ENCODE measurements at places on chromosomes 7 and 10. TPM values are rescaled to one million over a fixed set of nuclear protein-coding genes. Genes with fewer than 3 reads are reported as not detected.

CUZD1 gene
- total RNA-seq: 0.93 TPM

WNT8B gene
- total RNA-seq: not detected

PNLIP gene
- total RNA-seq: not detected

AMZ1 gene
- 0.12 TPM for total RNA-seq

DNA sequence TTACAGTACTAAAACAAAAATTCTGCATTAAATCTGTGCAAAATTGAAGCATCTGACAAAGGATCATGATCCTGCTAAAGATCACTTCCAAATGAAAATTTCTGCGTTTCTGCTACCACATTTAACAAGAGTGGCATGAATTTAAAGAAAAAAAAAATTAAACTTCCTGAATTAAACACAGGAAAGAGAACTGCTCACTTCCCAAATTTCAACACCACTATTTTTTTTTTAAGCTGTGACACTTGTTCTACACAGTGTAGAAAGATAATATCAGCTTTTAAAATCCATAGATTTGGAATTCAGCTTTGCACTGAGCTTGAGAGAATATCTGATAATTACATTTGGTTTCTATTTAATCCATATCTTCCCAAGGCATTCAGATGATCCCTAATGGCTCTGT, 73.6 kb downstream of the EPC1 start:
- no peak for DNase-seq

GRCh38 chr7:52876402-52876801, 159.0 kb upstream of the POM121L12 start:
- DNase-seq: no peak

DNA sequence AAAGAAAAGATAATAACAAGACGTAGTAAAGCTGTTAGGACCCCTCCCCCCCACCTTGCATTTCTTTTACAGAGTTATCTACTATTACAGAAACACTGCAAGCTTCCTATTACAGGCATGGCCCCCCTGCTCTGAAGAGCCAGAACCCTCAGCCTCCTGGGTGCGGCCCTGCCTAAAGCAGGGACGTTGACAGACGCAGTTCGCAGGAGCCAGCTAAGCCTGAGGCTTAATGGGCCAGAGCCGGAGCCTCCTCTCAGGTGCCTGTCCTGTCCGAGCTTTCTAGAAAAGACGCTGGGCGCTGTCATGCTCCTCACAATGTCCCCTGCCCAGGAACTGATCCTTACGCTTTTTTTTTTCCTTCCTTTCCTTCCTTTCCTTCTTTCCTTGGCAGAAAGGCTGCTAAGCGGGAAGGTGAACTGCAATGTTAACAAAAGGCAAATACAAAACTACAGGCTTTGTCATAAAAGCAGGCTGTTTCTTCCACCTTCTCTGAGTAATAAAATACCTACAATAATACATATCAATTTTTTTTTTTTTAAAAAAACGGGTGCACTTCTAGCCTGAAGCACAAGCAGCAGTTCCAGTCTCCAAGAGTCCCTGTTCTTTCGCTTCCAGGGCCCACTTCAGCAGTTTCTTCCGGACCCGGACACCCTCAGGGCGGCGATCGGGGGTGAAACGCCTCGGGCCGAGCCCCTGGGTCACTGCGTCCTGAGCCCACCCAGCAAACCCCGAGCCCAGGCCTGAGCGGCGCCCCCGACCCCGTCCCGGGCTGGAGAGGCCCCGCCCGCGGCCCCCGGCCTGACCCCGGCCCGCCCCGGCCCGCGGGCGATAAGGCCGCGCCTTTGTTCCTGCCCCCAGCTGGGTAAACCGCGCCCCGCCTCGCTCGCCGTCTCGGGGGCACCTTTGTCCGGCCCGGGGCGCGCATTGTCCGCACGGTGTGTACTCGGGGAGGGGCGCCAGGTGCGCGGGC, 11.2 kb downstream of the MNX1 start:
- no peak for DNase-seq

- no peak for DNase-seq
Measured at GRCh38 chr10:32266566-32266965, 80.4 kb downstream of the EPC1 start.

- peak; percentile 27 for DNase-seq
Measured at GRCh38 chr7:129438839-129439651, 4.8 kb downstream of the STRIP2 start.

DNA sequence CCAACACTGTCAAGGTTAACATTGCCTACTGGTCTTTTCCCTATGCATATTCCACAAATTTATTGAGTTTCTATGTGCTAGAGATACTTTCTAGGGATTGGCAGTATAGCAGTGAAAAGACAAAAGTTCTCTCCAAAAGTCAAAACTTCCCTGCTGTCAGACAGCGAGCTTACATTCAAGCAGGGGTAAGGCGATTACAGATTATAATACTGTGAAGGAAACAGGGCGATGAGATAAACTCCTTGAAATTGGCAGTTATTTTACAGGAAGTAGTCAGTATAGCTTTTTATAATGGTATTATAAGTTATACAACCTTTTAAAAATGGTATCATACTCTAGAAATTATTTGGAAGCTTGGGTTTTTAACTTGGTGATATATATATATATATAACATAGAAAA, 9.9 kb downstream of the VPS50 start:
- no peak for DNase-seq

DNA sequence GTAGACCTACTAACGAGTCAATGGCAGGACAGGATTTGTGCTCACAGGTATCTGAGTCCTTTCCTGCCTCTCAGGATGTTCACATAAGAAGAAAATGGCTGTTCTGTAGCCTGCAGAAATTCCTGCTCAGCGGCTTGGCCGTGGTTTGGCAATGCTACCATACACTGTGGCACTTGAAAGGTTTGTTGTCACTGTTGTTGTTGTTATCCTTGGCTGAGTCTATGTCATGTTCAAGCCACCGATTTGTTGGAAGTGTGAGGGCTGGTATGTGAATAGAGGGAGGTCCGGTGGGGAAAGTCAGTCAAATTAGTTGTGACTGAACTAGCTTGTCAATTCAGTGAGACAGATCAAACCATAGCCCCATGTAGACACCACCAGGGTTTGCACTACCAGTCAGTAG, 199.9 kb downstream of the TRIL start:
- DNase-seq: no peak

- no peak for DNase-seq
Measured at GRCh38 chr7:85054306-85054705, 132.6 kb downstream of the SEMA3D start.

GRCh38 chr7:17369691-17370426, 71.4 kb downstream of the AHR start:
- DNase-seq: peak; percentile 69
